SK-N-SH (cell line): ENCODE measurements at places on chromosomes 1 and 21. TPM values are rescaled to one million over a fixed set of nuclear protein-coding genes. Genes with fewer than 3 reads are reported as not detected.

DNA sequence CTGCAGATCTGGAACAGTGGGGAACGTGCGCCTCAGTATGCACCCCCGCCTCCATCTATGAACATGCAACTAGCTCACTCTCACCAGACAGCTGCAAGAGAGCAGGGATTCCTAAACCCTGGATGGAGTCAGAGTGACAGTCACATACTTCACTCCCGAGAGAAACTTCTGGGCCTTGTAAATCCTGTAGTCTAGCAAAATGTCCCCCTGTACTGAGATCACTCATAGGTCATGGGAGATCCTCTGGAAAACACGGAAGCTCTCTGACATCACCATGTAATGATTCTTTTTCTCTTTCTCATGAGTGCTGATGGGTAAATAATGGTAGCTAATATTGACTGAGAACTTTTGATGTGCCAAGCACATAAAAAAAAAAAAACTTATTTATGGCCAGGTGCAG is 23.4 kb upstream of the TARDBP start:
- no peak for DNase-seq

- DNase-seq, result no peak
These were observed 2.0 kb downstream of the KCNE2 start for GRCh38 chr21:34365809-34366208.

DNA sequence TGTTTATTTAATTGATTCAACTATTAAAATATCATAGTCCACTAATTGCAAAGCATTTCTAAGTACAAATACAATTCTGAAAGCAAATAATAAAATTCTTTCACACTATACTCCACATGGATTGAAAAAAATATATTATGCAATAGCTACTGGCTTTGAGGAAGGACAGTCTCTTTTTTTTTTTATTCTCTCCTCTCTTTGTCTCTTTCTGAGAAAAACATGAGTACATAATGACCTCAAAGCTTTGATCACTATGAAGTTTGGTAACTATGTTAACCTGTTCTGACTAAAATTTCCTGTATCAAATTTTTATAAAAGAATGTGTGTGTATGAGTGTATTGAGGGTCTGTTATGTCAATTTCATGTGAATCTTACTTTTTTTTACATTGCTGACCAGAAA is 96.2 kb downstream of the RGS2 start:
- no peak for DNase-seq

The PDPN gene
- polyA plus RNA-seq, result not detected in 2 replicates

The ARHGEF2 gene
- 32.4 and 50.8 TPM in 2 replicates for polyA plus RNA-seq

DNA sequence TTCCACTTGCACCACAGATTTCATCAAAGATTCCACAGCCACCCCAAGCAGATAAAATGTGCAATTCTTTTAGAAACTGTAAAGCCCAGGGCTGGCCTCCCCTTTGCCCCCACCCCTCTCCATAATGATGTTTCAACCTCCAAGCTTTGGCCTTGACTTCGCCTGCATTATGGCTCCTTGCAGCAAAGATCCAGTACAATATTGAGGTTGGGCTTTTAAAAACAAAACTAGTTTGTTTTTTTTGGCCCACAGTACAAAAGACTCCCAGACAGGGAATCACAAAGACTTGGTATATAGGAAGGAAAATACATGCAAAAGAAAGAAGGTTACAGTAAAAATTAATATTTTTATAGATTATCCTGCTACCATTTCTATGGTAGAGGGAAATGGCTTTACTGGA is 356.5 kb upstream of the PTBP2 start:
- DNase-seq, result no peak

DNA sequence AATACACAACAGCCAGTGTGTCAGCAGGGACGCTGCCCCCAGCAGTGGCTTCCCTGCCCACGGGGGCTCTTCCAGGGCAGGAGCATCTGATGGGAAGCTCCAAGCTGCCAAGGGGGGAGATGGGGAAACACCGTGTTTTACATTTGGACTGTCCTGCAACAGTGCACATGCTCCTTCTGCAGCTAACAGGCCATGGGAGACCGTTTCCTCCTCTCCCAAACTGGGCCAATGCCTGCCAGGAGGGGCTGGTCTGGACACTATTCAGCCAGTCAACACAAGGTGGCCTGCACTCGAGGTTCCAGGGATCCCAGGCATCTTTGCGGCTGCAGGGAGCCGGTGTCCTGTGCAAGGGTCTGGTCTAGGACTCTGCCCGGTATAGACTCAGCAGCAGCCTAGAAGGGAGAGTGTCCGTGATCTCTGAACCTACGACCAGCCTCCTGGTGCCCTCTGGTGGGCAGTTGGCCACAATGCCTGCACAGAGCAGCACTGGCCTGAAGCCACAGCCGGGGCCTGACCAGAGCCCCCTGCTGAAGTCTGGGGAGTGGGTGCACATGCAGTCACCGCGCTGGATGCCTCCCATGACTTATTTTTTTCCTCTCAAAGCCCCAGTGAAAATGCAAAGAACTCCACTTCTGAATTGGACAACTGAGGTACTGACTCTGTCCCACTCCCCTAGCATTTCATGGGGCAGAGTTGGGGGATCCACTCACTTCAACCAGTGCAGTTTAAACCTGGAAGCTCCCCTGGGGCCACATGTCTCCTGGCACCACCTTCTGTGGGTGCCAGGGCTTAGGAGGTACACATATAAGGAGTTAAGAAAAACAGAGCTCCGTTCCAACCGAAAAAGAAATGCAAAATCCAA is 33.3 kb downstream of the RCC2 start:
- peak; percentile 90 for DNase-seq

DNA sequence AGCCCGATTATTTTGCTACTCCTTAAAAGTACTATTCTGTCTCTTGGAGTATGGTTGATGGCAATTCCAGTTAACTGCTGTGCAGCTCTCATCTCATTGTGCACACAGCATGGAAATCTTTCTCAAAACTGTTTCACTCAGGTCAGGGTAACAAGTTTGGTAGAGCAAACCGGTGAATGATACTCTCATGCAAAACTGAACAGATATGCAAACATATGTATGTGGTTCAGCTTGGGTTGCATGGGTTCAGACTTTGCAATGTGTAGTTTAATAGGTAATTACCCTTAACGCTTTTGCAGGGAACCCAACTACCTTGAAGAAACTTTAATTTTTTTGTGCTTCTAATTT is 2.2 kb downstream of the GADD45A start:
- no peak for DNase-seq

GRCh38 chr1:89635825-89636815 is 3.2 kb downstream of the LRRC8C start:
- no peak for DNase-seq

DNA sequence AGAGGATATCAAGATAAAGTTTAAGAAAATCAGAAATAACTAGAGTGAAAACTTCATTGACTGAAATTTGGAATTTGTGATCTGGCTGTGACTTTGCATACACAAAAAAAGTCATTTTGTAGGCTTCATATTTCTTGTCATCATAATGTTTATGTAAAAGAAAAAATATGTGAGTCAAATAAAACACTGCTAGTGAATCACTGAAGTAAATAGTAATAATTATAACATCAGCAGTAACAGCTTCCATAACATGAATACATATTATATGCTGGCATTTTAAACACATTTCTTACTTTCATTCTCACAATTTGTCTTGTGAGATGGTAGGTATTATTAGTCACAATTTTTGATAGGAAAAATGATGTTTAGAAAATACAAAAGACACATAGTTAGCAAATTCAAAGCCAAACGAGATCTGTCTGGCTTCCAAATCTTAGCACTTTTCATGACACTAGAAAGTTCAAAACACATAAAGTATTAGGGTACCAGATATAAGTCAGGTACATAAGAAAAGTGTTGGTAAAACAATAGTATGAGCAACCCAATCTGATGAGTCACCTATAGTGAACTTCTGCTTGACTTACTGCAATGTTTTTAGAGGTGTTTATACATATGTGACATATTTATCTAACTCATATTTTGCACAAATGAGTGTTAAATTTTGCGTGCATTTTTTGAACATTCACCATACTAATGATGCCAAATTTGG is 241.0 kb upstream of the SNX7 start:
- no peak for DNase-seq

DNA sequence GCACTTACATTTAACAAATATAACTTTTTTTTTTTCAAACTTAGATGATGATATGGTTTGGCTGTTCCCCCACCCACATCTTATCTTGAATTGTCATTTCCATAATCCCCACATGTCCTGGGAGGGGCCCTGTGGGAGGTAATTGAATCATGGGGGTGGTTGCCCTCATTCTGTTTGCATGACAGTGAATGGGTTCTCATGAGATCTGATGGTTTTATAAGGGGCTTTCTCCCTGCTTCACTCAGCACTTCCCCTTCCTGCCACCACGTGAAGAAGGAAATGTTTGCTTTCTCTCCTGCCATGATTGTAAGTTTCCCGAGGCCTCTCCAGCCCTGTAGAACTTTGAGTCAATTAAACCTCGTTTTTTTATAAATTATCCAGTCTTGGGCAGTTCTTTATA is 432.6 kb downstream of the AMY1C start:
- no peak for DNase-seq

The HSPA13 gene
- polyA plus RNA-seq, result 10.5 and 15.3 TPM in 2 replicates

GRCh38 chr21:40134731-40135492 is 267.7 kb downstream of the PCP4 start:
- DNase-seq, result no peak

DNA sequence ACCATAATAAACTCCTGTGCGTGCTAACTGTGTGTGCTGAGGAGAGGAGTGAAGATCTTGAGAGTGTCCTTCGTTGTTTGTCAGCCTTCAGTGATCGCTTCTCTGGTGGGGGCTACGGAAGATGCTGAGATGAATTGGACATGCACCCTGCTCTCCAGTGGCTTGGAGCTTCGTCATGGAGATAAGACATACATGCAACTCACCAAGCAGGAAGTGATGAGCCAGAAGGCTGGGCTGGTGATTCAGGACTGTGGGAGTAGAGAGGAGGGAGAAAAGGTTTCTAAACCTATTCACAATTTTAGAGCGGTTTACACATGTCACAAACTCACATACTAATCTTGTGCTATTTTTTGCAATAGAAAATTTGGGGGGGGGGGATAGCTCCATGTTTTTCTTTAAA is 128.9 kb upstream of the ADAR start:
- no peak for DNase-seq

The RPTN gene
- not detected in 2 replicates for polyA plus RNA-seq

The PCSK9 gene
- 0.02 and 0.03 TPM in 2 replicates for polyA plus RNA-seq

DNA sequence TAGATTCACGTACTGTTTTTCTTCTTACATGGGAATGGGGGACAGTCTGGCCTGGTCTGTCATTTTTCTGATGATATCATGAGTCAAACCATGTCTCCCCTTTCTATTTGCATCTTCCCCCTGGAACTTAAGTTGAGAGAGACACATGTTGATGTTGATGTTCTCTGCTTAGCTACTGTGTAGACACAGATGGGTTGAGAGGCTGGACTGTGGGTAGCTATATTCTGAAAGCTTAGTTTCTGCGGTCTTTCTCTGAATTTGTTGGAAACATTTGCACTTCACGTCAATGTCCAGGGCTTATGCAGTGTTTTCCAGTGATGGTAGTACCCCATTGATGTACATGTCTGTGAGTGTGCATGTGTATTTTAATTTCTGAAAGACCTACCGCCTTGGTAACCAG is 58.2 kb downstream of the FCRL5 start:
- DNase-seq, result no peak

The FAM131C gene
- polyA plus RNA-seq, result 0.97 and 1.6 TPM in 2 replicates

DNA sequence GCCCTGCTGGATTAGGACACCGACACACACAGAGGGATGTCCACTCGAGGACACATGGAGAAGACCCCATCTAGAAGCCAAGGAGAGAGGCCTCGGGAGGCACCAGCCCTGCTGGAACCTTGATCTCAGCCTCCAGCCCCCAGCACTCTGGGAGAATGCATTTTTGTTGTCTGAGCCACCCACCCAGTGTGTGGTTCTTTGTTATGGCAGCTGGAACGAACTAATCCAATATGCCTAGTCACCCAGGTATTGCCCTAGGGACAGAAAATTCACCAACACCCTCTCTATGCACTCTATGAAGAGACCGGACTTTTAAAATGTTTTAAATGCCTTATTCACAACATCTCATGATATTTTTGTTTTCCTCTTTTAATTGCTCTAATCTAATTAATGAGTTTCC is 117.4 kb downstream of the CRYAA start:
- no peak for DNase-seq

GRCh38 chr1:201376464-201377374 is 761 bp downstream of the TNNT2 start:
- peak; percentile 58 for DNase-seq

The MAP3K21 gene
- 0.33 and 0.42 TPM in 2 replicates for polyA plus RNA-seq

The PGLYRP4 gene
- polyA plus RNA-seq, result not detected in 2 replicates
